ENCODE measurements at places on chromosomes 3 and 15.

- no peaks in the 10 kb centered on the region for H3K27me3 ChIP-seq
- H3K36me3 ChIP-seq: no peaks in the 10 kb centered on the region
- H3K4me3 ChIP-seq: no peak overlapping the region
- no peak for DNase-seq
Measured at GRCh38 chr15:74983725-74984231, 11.6 kb upstream of the SCAMP5 start.

GRCh38 chr3:9255976-9256375, 6.5 kb upstream of the SRGAP3 start:
- no peak for DNase-seq
- peaks cover 1% of the 10 kb centered on the region for H3K4me1 ChIP-seq
- no peak overlapping the region for H3K27ac ChIP-seq
- no peak overlapping the region for H3K4me3 ChIP-seq
- H3K27me3 ChIP-seq: no peaks in the 10 kb centered on the region
- no peaks in the 10 kb centered on the region for H3K36me3 ChIP-seq

- no peaks in the 10 kb centered on the region for H3K36me3 ChIP-seq
- H3K27me3 ChIP-seq: no peaks in the 10 kb centered on the region
- H3K4me1 ChIP-seq: no peaks in the 10 kb centered on the region
- no peak overlapping the region for H3K4me3 ChIP-seq
- DNase-seq: no peak
Measured at GRCh38 chr3:136716629-136717028, 35.5 kb downstream of the STAG1 start.

DNA sequence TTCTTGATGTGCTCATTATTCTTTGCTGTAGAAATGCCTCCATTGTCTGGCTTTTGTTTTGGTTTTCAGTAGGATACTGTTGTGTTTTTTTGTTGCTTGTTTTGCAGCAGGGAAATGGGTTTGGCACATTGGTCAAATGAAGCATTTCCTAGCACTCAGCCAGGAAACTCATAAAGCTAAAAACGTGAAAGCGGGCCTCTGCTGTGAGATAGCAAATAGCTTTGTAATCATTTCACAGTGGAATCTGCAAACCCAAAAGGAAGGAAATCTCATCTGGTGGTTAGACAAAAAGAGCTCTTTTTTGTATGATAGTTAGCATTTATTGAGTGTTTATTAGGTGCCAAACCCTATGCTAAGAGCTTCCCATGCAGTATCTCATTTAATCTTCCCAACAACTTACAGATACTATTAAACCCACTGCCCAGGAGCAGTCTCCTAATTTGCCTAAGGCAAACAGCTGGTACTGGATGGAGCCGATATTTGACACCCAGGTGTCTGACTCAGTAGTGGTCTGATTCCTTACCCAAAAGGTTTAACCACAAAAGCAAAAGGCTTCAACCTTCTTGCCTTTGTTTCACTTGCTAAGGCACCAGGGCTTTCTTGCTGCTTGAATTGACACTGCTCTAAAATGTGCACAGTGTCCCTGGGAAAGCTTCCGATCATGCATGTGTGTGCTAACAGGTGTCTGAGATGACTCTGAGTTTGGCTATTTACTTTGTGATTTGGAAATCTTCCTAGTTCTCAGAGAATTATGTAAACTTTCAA, 527.9 kb upstream of the MDFIC2 start:
- no peak overlapping the region for H3K27ac ChIP-seq
- DNase-seq: no peak
- H3K36me3 ChIP-seq: no peaks in the 10 kb centered on the region
- no peaks in the 10 kb centered on the region for H3K4me1 ChIP-seq

All from HCT116 (cell line).